Activated effector memory CD4-positive, alpha-beta T cell treated with Interleukin-2 at 50 U/mL for 16 hours (primary cell): ENCODE measurements at places on chromosomes 5 and 9.

GRCh38 chr5:67381236-67381880 lies 184.8 kb upstream of the CD180 start:
- DNase-seq = no peak

GRCh38 chr9:4306066-4306776 lies 6.4 kb upstream of the GLIS3 start:
- no peak for DNase-seq

GRCh38 chr9:94853887-94854286 lies 127.4 kb downstream of the AOPEP start:
- no peak for DNase-seq

GRCh38 chr5:176741561-176742211 lies 68.7 kb upstream of the UNC5A start:
- no peak for DNase-seq

DNA sequence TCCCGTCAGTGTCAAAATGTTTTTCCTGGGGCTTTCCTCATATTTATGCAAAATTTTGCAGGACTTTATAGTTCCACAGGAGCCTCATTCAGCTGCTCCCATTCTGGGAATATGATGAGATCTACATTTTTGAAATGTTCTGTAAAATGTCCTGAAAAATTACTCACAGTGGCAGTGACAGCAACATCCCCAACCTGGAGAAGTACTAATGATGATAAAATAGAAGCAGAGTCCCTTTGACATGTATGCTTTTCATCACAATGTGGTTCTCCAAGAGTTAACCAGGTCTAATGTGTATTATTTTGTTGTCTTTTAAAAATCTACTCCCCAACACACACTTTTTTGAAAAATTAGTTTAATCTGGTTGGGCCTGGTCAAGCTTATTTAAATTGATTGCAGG lies 36.1 kb downstream of the RORB start:
- DNase-seq = no peak

GRCh38 chr5:52864884-52865283 lies 77.2 kb downstream of the ITGA1 start:
- DNase-seq = no peak

- DNase-seq = no peak
Measured at GRCh38 chr5:111398013-111398412, 114.3 kb downstream of the STARD4 start.

GRCh38 chr5:21680641-21681040 lies 1172.5 kb downstream of the CDH12 start:
- no peak for DNase-seq

- DNase-seq = no peak
Measured at GRCh38 chr9:87140142-87140541, 192.8 kb upstream of the GAS1 start.

- no peak for DNase-seq
Measured at GRCh38 chr9:35748242-35748857, 678 bp downstream of the GBA2 start.

DNA sequence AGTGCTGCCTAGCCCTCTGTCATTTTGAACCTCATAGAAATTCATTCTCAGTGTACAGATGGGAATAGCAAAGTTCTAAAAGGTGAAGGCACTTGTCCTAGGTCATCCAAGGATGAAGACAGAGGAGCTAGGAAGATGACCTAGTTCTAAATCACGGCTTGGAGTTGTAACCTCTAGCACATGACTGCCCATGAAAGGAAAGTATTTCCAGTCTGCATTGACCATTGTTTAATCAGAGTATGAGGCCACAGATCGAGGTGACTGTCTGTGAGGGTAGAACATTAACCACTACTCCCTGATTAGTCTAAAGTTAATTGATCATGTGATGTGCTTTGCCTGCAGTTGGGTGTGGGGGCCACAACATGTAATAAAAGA lies 674 bp upstream of the TNFSF15 start:
- DNase-seq = no peak
